ENCODE measurements at places on chromosomes 7 and 10.
A peak's percentile ranks its signal among the peaks of the same experiment; 100 is the strongest.

DNA sequence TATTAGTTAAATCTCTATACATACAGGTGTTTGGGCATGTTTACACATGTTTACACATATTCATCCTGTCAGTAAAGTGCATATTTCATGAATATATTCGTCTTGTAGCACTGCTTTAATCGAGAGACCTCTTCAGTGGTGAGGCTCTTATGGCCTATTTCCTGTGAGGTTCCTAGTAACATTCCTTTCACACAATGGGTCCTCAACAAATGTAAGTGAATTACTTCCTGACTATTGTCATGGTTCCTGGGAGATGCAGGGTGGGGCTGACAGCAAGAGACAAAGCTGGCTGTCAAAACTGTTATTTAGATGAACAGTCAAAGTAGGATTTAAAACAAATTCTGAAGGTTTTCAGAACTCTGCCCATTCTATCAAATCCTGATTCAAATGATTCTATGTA is 12.4 kb upstream of the SEMA3A start:
- DNase-seq: no peak

- DNase-seq: peak; percentile 67
These were observed at the start of gene GIMAP8 for GRCh38 chr7:150450491-150451001. Gene GIMAP8 (plus strand): TSS chr7:150450630. CDS start chr7:150466699, 16,069 bp downstream.

- peak; percentile 19 for DNase-seq
These were observed 47.2 kb downstream of the GSAP start for GRCh38 chr7:77368974-77369373.

- no peak for DNase-seq
These were observed 136.6 kb downstream of the TCERG1L start for GRCh38 chr10:131174651-131175540.

DNA sequence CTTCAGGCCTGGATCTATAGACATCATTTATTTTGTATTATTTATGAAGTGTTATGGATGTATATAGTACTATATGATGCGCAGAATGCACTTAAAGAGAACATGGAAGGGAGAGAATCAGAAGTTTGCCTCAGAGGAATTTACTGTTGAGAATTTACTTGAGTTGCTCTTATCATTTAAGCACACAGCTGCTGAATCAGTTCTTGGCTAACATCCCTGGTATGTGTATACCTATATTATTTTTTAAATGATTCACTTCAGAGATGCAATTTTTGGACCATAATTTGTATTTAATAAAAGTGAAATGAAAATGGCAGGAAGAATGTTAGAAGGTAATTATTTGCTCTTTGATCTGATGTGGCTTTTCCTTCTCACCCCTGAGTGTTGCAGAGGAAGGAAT is 191.6 kb downstream of the BICC1 start:
- no peak for DNase-seq

- no peak for DNase-seq
These were observed 118.1 kb downstream of the MYOF start for GRCh38 chr10:93363891-93364648.

DNA sequence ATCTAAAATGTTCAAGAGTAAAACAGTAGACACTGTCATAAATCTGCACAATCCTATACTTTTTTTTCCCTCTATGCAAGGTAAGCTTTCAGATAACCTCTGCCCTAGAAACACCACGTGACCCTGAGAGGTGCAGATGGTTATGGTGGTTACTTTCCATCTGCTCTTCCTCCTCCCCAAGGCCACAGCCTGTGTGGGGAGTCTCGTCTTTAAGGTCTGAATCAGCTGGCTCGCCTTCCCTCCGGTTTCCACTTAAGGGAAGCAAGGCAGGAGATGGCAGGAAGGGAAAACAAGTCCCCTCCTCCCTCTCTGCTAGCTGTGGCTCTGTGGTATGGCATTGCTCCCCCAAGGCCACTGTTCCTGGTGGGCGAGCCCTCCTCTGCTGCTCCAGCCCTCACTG is 181.8 kb downstream of the GLI3 start:
- DNase-seq: no peak

DNA sequence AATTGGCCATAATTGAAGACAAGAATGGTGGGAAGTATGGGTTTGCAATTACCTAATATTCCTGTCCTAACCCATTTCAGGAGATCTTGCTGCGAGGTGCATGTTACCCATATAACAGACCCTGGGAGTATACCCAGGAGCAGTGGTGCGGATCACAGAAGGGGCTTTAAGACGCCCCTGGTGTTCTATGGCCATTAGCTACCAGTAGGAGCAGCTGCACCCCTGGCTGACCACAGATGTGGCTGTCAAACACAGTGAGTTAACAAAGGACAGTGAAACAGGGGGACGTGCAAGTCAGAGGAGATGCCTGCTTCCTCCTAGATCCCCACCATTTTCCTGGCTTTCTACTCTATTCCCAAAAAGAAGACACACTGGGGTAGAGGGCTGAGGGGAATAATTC is 25.2 kb downstream of the AOC1 start:
- no peak for DNase-seq

DNA sequence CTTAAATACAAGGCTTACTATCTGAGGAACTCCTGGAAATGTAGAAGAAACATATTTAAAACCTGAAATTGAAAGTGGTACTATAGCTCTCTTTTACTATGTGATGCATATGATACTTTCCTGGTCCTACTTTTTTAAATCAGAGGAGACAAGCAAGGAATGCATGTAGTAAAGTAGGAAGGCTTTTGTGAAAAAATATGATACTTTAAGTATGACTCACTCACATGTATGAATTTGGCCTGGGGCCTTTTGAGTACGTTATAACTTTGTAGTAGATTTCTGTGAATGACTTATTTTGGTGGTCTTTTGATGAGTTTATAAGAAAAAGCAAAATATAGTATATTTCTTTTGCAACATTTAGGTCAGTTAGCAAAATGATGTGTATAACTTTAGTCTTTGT is 53.8 kb downstream of the TAX1BP1 start:
- no peak for DNase-seq

DNA sequence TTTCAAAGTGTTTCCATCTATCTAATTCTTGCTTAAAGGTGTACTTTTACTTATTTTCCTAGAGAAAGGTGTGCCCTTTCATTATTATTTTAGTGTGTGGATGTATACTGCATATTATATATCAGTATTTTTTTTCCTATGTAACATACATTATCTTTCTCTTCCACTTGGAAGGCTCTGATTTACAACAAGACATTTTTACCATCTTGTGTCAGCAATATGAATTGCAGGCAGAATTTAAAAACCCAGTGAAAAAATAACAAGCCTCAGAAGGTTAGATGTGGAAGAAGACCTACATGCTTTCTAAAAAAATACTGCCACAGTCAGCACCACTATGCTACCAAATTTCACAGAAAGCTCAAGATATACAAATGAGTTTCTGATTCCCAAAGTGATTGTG is 327.7 kb upstream of the STEAP1 start:
- no peak for DNase-seq

GRCh38 chr10:85997544-85997943 is 369.1 kb downstream of the GRID1 start:
- DNase-seq: no peak

DNA sequence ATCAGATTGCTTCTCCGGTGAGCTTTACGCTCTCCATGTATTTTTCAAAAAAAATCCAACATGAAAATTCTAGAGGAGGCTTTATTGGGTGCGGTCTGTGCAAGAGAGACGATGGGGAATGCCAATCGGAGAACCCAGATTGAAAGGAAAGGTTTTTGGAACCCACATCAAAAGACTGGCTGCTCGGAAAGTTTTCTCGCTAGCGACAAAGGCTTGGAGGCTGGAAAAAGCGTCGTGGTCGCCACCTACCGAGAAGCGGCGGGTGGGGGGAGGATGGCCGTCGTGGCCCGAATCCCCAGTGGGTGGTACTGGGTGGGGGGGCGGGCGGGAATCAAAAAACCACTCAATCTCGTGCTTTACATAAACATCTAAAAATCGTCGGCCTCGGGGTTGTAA is 1.1 kb upstream of the GTF2I start:
- DNase-seq: no peak

- no peak for DNase-seq
These were observed 4.3 kb upstream of the MARVELD1 start for GRCh38 chr10:97708976-97709946.

GRCh38 chr10:121854809-121855445 is 72.9 kb downstream of the ATE1 start:
- no peak for DNase-seq

GRCh38 chr7:98733036-98733435 is 116.0 kb downstream of the NPTX2 start:
- DNase-seq: peak; percentile 74

GRCh38 chr7:92723205-92723604 is 113.2 kb downstream of the CDK6 start:
- no peak for DNase-seq

DNA sequence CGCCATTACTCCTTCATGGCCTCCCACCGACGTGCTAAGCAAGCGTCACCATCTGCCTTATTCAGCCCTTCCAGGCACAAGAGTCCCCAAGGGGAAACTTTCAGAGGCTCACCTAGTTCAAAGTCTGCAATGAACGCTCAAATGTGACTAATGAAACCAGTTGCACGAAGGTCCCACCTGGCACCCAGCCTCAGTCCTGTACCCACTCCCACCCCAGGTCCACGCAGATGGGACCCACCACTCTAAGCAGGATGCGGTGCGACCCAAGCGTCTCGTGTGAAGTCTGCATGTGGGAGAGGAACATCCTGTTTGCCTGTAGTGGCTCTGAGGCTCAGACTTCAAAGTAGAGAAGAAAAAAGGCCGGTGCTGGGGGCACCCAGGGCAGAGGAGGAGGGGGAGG is 40.3 kb downstream of the RGS10 start:
- peak; percentile 66 for DNase-seq

DNA sequence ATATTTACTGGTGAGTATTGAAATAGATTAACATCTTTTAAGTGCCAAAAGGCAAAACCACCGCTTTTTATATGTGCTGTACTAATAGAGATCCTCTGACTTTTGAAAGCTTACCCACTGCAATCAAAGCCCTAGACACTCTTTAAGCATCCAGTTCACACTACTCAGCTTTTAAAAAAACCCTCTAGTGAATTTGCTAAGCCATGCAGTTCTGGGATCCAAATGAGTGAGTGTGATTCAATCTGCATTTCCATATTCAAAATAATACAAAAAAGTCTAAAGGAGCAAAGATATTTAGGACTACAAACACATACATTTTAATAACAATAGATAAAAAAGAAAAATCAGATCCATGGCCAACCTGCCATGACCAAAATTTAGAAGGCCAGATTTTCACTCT is 288.2 kb downstream of the MAGI2 start:
- DNase-seq: no peak

DNA sequence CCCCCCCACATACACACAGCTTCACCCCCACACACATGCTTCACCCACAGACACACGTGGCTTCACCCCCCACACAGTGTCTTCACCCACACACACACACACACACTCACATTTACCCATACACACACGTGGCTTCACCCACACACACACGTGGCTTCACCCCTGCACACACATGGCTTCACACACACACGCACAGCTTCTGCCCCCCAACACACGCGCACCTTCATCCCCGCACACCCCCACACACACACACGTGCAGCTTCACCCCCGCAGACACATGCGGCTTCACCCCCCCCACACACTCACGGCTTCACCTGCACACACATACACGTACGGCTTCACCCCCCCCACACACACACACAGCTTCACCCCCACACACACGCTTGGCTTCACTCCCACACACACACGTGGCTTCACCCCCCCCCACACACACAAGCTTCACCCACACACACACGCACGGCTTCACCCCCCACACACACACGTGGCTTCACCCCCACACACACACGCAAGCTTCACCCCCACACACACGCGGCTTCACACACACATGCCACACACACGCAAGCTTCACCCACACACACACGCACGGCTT is 82.4 kb downstream of the NKX6-2 start:
- no peak for DNase-seq

GRCh38 chr10:122050311-122050710 is 61.3 kb downstream of the TACC2 start:
- DNase-seq: no peak

GRCh38 chr10:126585249-126586017 is 85.1 kb downstream of the C10orf90 start:
- no peak for DNase-seq

DNA sequence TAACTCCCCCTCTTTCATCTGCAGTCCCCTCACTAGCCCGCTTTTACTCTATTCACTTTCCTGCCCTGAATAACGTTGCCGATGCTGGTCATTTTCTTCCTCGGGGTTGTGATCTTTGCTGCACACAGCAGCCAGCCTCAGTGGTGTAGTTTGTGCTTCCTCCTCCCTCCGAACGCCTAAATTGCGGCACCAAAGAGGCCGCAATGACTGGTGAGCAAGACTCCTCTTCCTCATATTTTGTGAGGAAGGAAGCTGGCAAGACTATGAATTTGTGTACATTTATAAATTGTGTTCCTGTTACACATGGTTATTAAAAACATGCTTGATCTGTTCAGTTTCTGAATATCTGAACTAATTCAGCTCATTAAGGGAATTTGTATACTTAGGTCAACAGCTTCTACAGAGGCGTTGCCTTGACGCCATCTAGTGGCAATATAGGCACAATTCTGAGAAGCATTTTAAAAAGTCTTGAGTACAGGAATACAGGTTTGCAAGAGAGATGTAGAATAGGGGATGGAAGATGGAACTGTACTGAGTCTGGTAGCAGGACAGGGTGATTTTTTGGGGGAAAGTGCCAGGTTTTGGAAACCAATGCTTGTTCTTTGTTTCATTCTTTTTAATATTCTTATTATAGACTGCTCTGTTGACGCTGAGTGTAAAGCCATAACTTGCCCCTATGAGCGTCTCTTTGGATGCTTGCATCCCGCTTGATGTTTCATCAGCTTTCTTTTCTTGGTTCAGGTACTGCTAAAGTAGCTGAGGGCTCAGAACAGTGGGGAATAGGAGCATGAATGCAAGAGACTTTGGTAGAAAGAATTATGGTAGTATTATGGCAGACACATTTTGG is 4.1 kb upstream of the TAS2R5 start:
- DNase-seq: peak; percentile 75

- DNase-seq: peak; percentile 77
These were observed at the start of gene PALD1 for GRCh38 chr10:70478191-70479164. Gene PALD1 (plus strand): TSS chr10:70478767. CDS start chr10:70525952, 47,185 bp downstream.

- no peak for DNase-seq
These were observed 7.6 kb downstream of the STARD3NL start for GRCh38 chr7:38185395-38186307.

DNA sequence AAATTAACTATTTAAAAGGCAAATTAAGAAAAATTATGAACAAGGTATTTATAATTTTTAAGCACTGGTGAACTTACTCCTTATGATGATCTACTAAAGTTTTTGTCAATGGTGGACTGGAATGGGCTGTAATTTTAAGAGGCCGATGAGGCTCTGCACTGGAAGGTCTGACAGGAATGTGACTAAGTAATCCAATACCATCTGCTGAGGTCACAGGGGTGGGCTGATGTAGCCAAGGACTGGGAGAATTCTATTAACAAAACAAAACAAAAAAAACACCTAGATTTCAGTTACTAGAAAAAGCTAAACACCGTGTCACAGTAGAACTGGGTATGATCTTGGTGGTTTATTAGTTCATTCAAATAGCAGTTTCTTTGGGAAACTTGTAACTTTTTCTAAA is 75.9 kb downstream of the NRBF2 start:
- no peak for DNase-seq

GRCh38 chr7:1622441-1622840 is 47.6 kb upstream of the ELFN1 start:
- no peak for DNase-seq

All from GM13976 (cell line).